HT1080 (cell line): ENCODE measurements at places on chromosomes 5 and 9. TPM values are rescaled to one million over a fixed set of nuclear protein-coding genes. Genes with fewer than 3 reads are reported as not detected.

GRCh38 chr9:117092582-117092981 is 322.3 kb downstream of the ASTN2 start:
- DNase-seq, result peak; percentile 67

HDHD3 gene
- 8.9 and 9.1 TPM in 2 replicates for total RNA-seq

NUDT12 gene
- 12.8 and 15.0 TPM in 2 replicates for total RNA-seq

PGM5 gene
- total RNA-seq, result 0.20 and 0.63 TPM in 2 replicates

SPINK7 gene
- not detected in 2 replicates for total RNA-seq
